Cortex of kidney (tissue), 1 donor: ENCODE measurements at places on chromosomes 6 and 20.

DNA sequence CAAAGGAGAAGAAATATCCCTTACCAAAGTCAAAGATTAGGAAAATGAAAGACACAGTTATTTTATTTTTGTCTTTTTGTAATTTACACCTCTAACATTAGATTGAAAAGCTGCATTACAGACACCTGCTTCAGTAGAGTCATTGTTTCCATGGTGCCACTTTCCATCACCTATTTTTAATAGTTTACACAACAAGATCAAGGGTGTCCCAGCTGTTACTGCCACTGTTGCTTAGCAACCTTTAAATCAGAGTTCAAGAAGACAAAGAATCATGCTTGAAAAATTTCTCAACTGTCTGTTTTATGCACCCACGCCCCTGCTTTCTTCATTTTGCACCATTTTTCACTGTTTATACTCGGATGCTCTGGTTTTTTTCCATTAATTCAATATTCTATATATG, 668.2 kb upstream of the GJE1 start:
- DNase-seq = no peak

DNA sequence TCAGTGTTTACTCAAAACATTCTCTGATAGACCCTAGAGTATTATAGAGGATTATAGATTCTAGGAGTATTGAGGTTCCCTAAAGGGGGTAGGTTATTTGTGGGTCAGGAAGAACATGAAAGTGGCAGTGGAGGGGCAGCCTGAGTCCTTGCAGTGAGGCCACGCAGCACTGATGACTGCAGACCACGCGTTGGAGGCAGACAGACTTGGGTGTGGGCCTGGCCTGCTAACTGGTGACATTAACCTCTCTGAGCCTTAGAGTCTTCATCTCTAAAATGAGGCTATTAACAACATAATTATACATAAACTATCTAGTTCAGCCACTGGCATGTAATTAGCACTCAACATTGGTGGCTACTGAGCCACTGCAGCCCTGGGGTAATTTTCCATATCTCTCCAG, 16.1 kb downstream of the MTCL3 start:
- no peak for DNase-seq

GRCh38 chr20:23800865-23801264, 25.7 kb downstream of the CST2 start:
- no peak for DNase-seq

DNA sequence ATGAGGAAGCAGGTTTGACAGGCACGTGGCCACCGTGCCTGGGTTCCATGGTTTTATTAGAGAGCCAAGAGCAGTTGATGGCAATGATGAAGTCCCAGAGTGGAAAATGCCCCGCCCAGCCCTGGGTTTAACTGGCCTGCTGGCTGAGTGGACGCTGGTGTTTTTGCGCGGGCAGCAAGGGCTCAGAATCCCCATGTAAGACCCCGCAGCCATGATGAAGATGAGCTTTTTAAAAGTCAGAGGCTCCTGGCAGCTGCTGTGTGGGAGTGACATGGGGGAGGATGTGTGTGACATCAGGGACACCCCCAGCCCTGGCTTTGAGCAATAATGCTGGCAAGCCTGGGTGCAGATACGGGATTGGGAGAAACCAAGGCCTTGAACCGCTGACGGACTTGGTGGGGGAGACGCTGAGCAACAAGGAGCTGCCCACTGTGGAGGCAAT, 33.0 kb upstream of the SLCO4A1 start:
- DNase-seq = no peak

DNA sequence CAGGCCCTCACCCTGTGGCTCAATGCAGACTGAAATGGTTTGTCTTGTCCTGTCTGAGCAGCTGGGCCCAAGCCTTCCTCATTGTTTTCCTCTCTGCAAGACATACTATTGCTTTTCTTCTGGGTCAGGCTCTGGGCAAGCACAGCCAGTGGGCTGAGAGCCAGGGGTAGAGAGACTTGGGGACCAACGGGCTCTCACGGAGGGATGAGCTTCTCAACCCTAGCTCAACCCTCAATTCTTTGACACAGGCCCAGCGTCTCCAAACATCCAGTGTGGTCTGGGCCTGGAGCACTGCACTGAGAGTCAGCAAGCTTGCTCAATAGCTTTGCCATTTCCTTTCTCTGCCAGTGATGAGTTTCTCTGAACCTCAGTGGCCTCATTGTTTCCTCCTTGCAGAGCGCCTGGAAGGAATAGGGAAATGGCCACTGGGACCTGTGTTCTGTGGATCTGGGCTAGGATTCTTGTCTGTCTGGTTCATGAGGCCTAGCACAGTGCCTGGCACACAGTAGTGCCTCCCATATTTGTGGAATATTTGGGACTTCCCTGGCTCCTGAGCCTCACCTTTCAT, 9.3 kb downstream of the ANGPT4 start:
- no peak for DNase-seq

- DNase-seq = no peak
Observed at GRCh38 chr6:142195862-142196541, 48.9 kb downstream of the VTA1 start.

DNA sequence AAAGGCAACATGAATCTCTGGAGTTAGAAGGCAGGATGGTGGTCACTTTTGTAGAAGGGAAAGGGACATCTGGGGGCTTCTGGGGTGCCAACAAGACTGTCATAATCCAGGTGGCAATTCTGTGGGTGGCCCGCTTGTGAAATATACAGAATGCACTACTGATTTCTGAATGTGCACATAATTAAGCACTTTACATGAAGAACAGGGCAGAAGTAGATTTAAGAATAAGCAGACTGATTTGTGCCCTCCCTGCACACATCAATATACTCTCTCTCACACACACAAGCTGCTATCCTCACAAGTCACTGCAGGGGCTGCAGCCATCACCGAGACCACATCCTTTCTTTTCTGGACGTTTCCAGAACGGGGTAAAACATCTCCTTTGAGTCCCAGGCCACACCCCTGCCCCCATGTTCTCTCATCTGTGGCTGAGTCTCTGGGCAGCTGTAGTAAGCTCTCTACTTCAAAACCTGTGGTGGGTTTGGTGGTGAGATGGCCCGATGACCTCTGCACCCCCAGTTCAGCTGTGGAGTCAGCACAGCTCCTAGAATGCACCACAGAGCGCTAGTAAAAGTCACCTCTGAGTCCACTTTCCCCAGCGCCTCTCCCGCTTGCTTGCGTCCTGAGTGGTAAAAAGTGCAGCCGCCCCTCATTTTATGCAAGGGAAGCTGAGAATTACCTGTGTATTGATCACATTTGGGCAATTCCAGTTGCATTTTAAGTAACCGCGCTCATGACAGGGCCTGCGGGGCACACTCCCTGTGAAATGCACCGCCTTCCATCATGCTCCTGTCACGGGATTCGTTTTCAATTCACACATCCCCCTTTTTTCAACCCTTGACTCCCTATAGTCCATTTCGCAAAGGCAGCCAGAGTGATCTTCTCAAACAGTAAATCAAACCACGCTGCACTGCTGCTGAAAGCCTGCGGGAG, 115.5 kb downstream of the NFATC2 start:
- no peak for DNase-seq

DNA sequence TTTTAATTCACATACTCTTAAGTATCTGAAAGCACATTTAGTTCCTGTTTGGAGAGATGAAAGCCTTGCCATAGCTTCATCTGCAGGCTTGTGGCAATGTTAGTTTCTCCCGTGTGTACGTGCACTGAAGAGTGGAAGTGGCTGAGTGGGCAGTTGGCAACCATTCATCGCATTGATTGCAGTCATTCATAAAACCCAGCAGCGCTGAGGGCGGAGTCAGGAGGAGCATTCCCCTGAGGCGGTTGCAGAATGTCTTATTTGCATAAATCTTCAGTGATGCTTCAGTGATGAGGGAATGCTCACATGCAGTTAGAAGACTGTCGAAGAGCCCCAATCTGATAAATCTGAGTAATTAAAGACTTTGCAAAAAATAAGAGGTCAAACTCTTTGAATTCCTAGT, 79.1 kb downstream of the RIMS1 start:
- DNase-seq = no peak

DNA sequence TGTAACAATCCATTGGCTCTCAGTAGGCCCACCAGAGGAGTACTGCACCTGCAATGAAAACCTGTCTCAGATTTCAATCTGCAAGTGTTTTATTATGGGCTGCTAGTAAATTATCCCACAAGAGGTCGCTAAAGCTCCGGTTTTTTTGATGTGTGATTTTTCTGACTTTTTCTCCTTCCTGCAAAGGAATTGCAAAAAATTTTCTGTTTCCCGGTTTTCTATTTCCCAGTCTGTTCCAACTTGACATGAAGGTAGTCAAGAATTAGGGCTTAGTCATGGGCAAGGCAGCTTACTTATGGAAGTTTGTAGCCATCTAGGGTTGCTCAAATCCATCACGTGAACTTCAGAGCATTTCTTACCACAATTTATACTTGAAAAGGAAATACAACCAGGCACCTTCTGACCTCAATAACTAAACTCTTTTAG, 38.5 kb upstream of the AHI1 start:
- no peak for DNase-seq

DNA sequence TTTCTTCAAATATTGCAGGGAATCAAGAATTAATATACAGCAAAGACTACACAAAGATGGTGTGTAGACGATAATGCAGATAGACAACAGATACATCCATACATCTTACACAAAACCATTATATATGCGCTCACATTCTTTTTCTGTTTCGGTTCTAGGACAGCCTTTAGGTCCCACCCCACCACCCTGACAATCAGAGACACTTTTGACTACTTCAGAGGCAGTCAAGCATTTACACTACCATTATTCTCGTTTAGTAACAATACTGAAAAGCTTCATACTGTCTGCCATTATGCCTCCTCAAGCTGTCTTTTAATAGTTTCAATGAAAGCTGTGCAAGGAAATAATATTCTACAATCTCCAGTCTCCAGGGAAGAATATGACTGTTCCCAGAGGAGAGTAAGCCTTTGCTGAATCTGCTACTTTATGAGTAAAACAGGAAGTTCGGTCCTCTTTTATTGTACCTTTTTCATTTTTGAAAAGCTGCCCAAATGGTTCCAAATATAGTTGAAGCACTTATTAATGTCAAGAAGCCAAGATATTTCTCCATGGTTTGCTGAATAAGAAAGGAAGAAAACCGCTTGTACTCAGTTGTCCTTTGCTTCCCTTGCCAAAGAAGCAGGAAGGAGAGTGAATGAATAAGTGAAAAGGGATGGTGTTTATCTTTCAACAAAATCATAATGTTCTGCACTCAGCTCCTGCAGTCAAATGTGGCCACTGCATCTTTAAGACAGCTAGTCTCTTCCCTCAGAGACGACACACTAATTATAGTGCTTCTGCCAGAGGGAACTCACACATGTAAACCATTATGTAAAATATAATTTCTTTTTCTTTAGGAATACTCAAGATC, 468.3 kb downstream of the CDC5L start:
- DNase-seq = no peak

DNA sequence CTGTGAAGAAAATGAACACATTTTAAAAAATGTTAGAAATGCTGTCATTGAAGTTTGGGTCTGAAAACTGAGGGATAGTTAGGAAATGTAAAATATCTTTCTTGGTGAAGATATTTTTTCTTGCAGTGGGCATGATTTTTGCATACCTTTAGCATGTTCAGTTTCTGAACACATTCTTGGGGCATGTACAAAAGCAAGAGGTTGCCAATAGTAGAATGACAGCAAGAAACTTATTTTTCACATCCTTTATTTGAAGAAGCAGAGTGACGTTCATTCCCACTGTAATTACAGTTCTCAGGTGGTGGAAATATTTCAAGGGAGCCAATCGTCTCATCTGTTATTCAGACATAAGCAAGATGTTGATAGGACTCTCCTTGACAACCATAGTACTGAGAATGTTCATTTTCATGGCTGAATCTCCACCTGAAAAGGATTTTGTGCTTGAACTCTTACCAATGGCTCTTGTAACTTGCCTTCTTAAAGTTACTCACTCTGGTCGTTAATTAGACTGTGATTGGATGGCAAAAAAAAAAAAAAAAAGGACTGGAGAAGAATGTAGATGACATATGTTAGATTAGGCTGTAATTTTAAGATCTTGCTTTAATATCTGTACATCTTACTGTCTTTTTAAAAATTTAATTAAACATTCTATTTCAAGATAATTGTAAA, 74.4 kb downstream of the DOK5 start:
- DNase-seq = no peak

- DNase-seq = no peak
Observed at GRCh38 chr6:27280064-27280539, 32.0 kb downstream of the POM121L2 start.

- no peak for DNase-seq
Observed at GRCh38 chr6:122755901-122756300, 23.6 kb upstream of the FABP7 start.

GRCh38 chr6:98477231-98477630, 357.1 kb upstream of the POU3F2 start:
- no peak for DNase-seq

GRCh38 chr6:99241905-99242534, 107.5 kb downstream of the FAXC start:
- no peak for DNase-seq

- DNase-seq = no peak
Observed at GRCh38 chr6:47405273-47405672, 72.3 kb upstream of the CD2AP start.

GRCh38 chr6:157393669-157394327, 12.8 kb downstream of the ZDHHC14 start:
- DNase-seq = no peak

- no peak for DNase-seq
Observed at GRCh38 chr20:5882166-5882565, 68.2 kb downstream of the TRMT6 start.

- DNase-seq = no peak
Observed at GRCh38 chr6:97109444-97109843, 173.6 kb downstream of the MMS22L start.

- no peak for DNase-seq
Observed at GRCh38 chr20:9031991-9032390, 36.9 kb upstream of the PLCB4 start.

DNA sequence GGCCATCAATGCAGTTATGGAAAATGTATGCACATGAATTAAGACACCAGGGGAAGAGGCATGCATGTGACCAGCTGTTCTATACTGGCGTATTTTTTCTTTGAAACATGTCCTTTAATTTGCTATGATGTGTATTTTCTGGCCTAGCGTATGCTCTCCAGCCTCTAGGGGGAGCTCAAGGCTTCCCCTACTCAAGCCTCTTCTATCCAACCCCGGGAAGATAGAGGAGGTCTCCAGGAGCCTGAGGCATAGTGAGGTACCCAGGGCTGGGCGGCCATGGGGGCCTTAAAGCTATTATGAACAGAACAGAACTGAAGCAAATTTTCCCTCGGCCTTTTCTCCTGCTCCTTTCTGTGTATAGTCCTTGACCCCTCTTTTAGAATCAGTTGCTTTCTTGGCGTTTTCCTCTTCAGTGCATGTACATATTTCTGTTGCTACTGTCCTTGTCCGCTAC, 528.9 kb downstream of the MAFB start:
- no peak for DNase-seq

DNA sequence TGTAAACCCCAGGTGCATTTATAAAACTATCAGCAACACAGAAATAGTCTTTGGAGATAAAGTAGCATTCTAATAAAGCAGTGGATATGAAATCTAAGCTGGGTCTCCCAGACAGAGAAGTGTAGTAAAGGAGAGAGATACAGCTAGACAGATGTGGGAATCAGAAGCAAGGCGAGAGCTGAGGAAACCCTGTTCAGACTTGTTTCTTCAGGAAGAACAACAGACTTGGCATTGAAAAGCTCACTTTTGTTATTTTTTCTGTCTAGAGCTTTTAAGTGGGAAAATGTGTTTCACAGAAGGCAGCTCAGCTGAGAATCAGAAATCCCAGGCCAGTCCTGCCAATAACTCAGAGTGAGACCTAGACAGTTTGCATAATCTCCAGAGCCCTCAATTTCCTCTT, 52.9 kb downstream of the SLC35B3 start:
- DNase-seq = no peak

- no peak for DNase-seq
Observed at GRCh38 chr6:44056392-44057237, 70.6 kb downstream of the MRPL14 start.

- DNase-seq = no peak
Observed at GRCh38 chr6:21791581-21791980, 198.0 kb downstream of the SOX4 start.
